ENCODE measurements at places on chromosomes 4 and X. TPM values are rescaled to one million over a fixed set of nuclear protein-coding genes. Genes with fewer than 3 reads are reported as not detected.

GRCh38 chr4:137090951-137091350 lies 441.3 kb downstream of the PCDH18 start:
- no peak overlapping the region for H3K27ac ChIP-seq
- no peak overlapping the region for H3K4me3 ChIP-seq
- no peaks in the 10 kb centered on the region for H3K36me3 ChIP-seq
- H3K27me3 ChIP-seq: no peaks in the 10 kb centered on the region

- no peak overlapping the region for H3K4me3 ChIP-seq
- H3K4me1 ChIP-seq: no peaks in the 10 kb centered on the region
- no peaks in the 10 kb centered on the region for H3K36me3 ChIP-seq
- H3K27me3 ChIP-seq: peaks cover 5% of the 10 kb centered on the region
- no peak for DNase-seq
Observed at GRCh38 chr4:94426783-94427182, 25.0 kb upstream of the PDLIM5 start.

DNA sequence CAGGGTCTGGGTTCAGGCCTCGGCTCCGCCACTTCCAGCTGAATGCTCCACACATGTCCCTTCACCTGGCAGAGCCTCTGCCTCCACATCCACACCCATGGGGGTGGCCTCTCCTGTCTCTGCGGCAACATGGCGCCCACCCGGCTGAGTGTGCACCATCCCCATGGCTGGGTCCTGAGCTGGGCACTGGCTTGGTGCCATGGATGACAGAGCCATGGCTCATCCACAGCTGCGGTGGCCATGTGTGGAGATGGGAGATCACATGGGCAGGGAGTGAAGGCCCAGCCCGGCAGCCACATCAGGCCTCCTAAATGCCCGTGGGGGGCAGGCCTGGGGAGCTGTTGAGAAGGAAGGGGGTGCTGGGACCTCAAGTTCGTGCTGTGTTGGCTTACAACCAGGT lies 213.7 kb downstream of the AFAP1 start:
- H3K27me3 ChIP-seq: no peaks in the 10 kb centered on the region
- no peaks in the 10 kb centered on the region for H3K4me1 ChIP-seq
- H3K36me3 ChIP-seq: no peaks in the 10 kb centered on the region
- no peak for DNase-seq
- no peak overlapping the region for H3K27ac ChIP-seq

Gene NUP54
- 75.1 TPM for total RNA-seq

Gene PPP2R2C
- total RNA-seq: not detected
